ENCODE measurements at places on chromosomes 7 and 10.

DNA sequence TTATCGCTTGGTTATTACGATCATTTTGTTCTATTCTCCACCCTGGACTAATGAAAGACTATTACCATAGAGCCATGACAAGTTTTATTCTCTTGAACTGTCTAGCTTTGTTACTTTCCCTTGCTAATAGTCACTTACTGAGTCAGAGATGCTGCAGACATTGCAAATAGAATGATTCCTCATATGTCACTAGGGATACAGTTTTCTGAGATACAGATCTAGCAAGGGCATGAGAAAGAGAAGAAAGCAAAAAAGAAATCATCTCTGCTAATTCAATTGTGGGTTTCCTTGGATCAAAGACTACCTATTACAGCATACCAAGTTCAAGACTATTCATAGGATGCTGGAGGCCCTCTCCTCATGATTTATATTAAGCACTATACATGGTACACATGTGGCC, 204.3 kb downstream of the MBL2 start:
- no peak for DNase-seq

DNA sequence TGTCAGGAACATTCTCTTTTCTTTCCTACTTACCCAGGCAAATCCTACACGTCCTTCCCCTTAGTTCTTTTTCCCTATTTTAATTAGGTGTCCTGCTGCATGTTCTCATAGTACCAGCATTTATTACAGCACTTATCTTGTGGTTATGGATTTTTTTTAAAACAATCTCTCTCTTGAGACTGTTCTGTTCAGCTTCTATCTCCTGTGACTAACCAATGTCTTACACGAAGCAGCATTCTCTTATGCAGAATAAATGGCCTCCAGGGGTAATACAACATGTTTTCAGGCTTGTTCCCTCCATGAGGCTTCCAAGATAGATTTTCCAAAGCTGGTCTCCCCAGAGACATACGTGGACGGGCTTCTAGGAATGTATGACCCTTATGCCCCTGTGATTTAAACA, 1096.1 kb upstream of the CELF2 start:
- no peak for DNase-seq

- no peak for DNase-seq
These were observed 15.1 kb upstream of the ATE1 start for GRCh38 chr10:121942749-121943416.

DNA sequence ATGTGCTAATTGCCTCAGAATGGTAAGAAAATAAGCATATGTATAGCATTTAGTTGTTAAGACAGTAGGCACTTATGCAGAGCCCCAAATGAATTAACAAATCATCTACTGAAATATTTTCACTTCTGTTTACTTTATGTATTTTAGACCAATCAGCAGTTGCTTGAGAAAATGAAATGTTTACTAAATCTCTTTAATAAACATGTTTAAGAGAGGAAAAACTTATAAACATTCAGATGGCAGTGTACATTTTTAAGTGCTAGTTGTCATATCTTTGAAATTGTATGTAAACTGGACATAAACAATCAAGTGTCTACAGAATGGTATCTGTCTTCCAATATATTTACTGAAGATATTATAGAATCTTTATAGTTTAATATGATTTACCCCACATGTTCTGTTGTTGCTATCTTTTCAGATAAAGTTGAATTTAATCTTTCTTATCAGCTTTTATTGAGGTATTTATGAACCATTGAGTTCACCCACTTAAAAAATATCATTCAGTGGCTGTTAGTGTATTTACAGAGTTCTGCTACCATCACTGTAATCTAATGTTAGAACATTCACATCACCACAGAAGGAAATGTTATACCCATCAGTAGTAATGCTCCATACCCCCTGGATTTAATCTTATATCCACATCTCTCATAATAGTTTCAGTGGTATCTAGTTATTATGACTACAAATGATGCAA, 264.3 kb downstream of the ADK start:
- DNase-seq = no peak

DNA sequence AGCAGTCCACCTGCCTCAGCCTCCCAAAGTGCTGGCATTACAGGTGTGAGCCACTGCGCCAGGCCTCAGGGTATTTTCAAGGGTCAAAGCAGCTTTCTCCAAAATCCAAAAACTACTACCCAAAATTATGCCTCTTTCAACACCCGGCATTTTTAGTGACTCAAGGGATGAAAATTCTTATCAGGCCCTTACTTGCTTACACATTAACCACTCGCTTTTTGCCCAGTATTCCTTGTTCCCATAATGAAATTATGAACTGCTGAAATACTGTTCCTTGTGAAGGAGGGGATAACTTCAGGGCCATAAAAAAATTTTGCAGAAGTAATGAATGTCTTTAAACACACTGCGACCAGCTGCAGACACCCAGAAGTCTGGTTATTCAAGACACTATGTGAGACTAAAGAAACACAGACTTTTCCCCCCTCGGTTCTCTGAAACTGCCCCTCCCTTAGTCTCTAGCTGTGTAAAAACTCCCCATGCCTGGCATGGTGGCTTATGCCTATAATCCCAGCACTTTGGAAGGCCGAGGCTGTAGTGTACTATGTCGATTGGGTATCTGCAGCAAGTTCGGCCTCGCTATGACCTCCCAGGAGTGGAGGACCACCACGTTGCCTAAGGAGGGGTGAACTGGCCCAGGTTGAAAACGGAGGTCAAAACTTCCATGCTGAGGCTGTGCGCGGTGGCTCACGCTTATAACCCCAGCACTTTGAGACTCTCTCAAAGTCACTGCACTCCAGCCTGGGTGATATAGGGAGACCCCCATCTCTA, 12.0 kb downstream of the FXYD4 start:
- DNase-seq = no peak

DNA sequence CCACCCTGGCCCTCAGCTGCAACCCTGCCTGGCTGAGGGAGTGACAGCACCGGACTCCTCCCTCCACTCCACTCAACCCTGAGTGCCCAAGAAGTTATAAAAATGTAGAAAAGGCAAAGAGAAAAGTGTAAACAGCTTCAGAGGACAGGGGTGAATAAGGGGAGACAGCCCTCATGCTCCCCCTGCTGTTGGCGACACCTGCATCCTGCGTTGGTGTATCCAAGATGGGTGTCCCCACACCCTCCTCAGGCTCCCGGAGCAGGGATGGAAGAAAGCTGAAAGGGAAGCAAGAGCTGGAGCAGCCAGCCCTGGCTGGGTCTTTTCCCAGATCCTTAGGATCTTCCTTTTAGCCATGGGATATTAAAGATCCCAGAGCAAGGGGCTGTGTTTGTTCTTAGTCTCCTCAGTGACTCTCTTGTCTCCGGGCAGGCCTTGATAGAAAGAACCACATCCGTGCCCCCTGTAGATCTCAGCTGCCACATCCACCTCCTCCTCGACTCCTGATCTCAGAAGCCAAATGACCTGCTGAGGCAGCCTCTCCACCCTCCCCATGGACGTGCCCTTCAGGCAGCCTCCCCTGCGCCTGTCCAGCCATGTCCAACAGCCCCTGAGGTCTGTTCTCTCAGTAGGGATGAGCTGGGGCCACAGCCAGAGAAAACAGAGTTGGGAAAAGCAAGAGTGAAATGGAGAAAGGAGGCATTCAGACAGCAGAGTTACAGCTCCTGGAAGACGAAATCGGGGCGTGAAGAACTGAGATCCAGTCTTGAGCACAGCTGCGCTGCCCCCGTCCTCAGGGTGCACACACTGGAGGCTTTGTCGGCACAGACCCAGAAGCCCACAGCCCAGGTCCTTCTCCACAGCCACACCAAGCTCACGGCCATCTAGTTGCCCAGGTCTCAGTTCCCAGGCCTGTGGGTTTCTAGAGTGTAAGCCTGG, 6.8 kb downstream of the FAM131B start:
- DNase-seq = no peak

DNA sequence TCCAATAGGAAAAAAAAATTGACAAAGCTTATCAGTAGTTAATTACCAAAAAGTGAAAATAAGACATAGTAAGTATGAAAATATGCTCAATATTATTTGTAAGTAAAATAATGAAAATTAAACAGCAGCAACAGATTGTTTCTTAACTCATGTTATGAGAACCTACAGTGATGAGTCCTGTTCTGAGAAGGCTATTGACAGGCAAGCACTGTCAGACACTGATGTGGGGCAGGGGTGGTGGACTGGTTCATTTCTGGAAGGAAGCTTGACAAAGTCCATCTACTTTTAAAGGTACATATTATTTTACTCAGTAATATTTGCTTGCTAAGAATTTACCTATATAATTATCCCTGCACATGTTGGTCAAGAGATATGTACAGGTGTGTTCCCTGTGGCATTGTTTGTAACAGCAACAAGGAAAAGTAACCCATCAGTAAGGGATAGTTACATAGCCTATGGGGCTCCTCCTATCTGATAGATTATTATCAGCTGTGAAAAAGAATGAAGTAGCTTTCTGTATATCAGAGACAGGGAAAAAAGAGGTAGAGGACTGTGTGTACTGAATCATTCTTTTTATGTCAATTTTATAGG, 161.6 kb downstream of the RTKN2 start:
- DNase-seq = no peak

- no peak for DNase-seq
These were observed 954.9 kb downstream of the CNTNAP2 start for GRCh38 chr7:147071536-147071935.

DNA sequence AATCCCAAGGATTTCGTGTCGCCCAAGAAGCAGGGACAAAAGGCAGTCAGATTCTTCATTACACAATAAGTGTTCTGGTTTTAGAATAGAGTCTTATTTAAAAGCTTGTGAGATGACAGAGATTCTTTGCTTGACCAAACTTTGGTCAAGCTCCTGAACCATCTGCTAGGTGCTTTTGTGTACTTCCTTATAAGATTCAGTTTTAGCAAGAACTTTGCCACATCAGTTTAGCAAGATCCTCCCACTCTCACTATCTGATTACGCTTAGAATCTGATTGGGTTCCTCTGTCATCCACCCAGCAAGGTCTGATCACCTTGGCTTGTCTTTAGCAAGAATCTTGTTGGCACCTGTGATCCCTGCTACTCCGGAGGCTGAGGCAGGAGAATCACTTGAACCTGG, 38.2 kb upstream of the SDHAF3 start:
- DNase-seq = no peak

DNA sequence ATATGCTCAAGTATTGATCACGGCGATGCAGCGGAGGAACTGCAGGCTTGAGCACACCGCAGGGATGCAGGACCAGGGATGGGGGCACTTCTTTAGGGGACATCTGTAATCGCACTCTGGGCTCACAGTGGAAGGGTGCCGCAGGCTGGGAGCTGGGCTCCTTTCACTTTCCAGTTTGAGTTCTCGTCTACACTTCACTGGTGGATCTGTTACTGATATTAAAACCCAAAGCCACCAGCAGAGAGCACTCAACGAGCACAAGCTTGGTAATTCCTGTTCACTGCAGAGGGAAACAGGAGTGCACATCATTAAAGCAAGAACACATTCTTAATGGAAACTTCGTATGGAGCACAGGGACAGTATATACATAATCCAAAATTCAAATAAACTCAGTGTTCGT, 91.3 kb downstream of the PARD3 start:
- DNase-seq = no peak

- DNase-seq = no peak
These were observed 24.7 kb downstream of the ANTXRL start for GRCh38 chr10:46311501-46311951.

DNA sequence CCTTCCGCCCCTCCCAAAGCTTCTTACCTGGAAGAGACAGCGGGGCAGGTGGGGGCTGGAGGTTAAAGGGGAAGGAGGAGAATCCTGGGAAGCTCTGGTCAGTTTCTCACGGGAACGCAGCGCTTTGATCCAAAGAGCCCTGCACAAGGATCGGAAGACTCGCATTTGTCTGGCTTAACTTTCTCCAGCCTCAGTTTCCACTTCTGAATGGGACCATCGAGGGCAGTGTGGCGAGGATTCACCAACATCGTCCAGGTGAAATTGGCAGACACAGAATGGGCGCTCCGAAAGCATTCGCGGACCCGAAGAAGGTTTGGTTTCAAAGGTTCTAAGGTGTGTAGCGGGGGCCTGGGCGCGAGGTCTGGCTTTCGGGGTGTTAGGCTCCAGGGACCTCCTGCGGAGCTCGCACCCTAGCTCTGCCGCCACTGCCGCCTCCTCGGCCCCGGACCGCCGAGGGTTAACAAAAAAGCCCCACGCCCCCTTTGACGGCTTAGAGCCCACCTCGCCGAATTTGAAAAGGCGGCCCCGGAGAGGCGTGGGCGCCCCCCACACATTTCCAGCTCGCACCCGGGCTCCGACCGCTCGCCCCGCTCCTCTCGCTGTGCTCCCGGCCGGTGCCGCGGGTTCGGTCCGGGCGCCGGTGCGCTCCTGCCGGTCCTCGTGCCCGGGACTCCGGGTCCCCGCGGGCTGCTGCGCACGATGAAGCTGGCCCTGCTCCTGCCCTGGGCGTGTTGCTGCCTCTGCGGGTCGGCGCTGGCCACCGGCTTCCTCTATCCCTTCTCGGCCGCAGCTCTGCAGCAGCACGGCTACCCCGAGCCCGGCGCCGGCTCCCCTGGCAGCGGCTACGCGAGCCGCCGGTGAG, at the start of gene COL26A1:
Gene COL26A1, plus strand, starts transcription at position 542 of the 862 bp plus-strand sequence. Its CDS starts 158 bp downstream, at position 700.
- DNase-seq = no peak

- no peak for DNase-seq
These were observed 10.5 kb downstream of the URGCP start for GRCh38 chr7:43895847-43896415.

DNA sequence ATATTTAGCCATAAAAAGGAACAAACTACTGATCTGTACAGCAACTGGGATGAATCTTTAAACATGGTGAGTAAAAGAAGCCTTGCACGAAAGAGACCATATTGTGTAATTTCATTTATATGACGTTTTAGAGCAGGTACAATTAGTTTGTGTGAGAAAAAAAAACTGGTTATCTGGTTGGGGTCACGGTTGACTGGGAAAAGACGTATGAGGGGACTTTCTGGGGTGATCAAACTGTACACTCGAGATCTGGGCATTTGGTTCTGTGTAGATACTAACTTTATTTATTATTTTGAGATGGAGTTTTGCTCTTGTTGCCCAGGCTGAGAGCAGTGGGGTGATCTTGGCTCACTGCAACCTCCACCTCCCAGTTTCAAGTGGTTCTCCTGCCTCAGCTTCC, 4.2 kb downstream of the PRKRIP1 start:
- DNase-seq = no peak

DNA sequence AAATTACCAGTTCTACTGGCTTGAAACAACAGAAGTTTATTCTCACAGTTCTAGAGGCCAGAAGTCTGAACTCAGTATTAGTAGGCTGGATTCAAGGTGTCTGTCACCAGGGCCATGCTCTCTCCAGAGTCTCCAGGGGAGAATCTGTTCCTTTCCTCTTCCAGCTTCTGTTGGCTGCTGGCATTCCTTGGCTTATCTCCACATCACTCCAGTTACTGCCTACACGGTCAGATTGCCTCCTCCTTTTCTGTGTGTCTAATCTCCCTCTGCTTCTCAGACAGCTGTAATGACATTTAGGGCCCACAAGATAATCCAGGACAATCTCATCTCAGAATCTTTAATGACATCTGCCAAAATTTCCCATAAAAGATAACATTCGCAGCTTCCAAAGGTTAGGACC, 36.6 kb downstream of the MAPK8 start:
- no peak for DNase-seq

DNA sequence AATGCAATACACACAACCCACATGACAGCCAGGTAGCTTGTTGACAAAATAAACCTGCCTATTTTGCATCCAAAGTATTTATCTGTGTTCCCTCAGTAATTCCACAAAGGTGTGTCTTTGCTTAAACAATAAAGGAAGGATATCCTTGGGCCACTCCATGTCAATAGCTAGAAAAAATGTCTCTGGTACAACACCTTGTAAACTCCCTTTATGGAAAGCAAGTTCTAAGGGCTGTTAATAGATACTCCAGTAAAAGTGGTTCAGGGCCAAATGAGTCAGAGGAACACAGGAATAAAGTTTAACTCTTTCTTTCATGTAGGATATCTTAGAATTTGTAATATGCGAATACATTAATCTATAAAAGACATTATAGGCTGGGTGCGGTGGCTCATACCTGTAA, 96.9 kb upstream of the LRRTM3 start:
- no peak for DNase-seq

GRCh38 chr7:145276118-145276517, 440.3 kb upstream of the TPK1 start:
- DNase-seq = no peak
